Stimulated activated CD4-positive, alpha-beta T cell treated with anti-CD3 and anti-CD28 coated beads, Interleukin-1b, Interleukin-23, amount 100 ng/mL, for 48 hours (primary cell): ENCODE measurements at places on chromosomes 16 and 17.
A peak's percentile ranks its signal among the peaks of the same experiment; 100 is the strongest.

GRCh38 chr17:78133971-78134898 lies 3.7 kb downstream of the TMC8 start:
- peak; percentile 77 for DNase-seq

DNA sequence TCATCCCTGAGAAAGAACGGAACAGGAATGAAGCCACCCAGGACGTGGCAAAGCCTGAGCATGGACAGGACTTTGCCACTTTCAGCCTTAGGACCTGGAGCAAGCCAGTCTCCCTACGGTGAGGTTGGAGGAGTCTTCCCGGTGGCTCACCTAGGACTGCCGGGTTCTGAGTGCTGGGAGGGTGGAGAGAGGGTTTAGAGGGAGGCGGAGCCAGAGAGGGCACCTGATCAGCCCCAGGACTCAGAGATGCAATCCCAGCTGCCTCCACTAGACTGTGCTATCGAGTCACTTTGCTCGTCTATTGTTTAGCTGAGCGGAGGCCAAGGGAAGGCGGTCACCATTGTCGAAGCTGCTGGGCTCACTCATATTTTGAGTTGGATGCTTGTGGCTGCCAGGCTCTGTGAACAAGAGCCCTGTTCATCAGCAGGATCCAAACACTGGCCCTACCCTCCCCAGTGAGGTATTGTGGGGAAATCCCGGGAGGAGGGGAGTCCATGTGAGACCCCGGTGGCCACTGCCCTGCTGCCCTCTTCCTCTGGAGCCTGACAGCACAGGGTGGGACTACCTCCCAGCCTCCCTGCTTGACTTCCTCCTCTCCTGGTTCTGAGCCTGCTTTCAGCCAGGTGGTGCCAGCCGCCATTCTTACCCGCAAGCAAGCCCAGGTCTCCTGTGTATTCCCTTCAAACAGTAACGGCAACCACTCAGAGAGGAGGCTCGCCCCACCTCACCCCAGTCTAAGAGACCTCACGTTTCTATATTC lies 7.0 kb downstream of the KRT14 start:
- DNase-seq: peak; percentile 82

- DNase-seq: no peak
Observed at GRCh38 chr16:83725313-83725712, 82.5 kb upstream of the HSBP1 start.

DNA sequence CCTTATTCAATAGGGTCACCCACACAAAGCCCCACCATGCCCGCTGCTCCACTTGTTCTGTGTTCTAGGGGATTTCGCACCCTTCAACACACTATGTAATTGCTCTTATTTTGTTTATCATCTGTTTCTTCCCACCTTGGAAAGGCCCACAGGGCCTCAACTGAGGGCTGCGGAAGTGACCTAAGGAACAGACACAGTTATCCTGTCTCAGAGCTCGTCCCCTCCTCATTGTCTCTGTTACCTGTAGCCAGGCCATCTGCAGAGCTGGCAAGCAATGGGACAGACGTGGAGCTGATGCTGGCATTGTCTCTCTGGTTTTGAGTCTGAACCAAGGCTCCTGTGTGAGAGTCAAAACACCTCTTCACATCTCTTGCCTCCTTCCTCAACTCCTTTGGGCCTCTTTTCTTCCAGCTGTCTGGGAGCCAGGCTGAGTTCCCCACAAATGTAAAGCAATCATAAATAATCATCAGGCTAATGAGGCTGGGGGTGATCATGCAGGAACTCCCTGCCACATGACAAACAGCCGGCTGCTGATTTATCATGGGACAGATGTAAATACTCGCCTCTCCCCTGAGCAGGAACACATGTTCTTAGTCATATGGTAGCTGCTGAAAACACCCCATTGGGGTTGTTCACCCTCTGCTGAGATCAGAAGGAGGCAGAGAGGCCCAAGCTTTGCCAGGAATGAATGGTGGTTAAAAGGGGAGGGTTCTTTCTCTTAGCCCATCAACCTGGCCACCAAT lies 71.9 kb downstream of the AXIN2 start:
- DNase-seq: no peak

- DNase-seq: no peak
Observed at GRCh38 chr17:7111784-7112509, 2.7 kb downstream of the ASGR2 start.

- DNase-seq: peak; percentile 39
Observed at GRCh38 chr17:1179818-1180742, at the start of gene ABR. ABR (minus strand) TSS chr17:1179981; CDS start chr17:1179727, 254 bp downstream.

DNA sequence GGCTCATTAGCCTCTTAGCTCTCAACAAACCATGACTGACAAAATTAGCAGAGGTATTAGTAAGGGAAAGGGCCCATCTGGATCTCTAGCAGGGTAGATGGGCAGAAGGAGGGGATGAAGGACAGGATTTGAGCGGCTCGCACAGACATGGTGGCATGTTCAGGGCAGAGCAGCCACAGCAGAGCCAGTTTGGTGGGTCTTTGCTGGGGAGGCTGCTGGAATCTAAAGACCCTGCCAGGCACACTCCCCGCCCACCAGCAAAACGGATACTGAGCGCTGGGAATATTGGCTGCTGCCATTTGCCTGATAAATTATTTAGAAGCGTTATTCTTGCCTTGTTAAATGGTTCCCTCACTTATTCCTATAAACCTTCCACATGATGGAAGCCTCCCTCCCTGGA lies 20.7 kb upstream of the NAT9 start:
- DNase-seq: no peak

DNA sequence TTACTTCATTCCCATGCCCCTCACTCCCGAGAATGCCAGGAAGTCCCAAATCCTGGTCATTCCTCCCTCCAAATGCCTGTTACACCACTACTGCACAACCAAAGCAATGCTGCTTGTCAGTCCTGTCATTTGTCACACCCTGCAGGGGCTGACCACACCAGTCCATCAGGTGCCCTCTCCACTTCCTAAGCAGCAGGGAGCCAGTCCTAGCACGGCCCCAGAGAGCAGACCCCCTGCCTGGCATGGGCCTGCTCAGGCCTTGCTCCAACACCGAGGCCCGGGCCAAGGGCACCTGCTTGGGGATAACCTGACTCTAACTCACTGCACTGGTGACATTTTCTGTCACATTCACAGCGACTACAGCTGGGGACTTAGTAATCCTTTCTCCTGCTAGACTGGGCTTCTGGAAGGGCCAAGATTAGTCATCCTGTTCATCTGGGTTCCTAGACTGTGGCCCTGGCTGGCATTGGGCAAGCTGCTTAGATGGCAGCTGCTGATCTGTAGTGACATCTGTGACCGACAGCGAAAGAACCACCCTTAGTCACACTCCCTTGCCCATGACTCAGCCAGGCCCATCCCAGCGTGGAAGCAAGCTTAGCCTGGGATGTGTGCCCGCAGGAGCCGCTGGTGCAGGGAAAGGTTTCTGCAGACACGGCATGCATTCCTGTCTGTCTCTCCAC lies 5.4 kb downstream of the ALYREF start:
- DNase-seq: no peak

GRCh38 chr17:82913304-82914043 lies 73.7 kb upstream of the ZNF750 start:
- DNase-seq: no peak

GRCh38 chr17:77496831-77497577 lies 356.2 kb downstream of the SEC14L1 start:
- no peak for DNase-seq

DNA sequence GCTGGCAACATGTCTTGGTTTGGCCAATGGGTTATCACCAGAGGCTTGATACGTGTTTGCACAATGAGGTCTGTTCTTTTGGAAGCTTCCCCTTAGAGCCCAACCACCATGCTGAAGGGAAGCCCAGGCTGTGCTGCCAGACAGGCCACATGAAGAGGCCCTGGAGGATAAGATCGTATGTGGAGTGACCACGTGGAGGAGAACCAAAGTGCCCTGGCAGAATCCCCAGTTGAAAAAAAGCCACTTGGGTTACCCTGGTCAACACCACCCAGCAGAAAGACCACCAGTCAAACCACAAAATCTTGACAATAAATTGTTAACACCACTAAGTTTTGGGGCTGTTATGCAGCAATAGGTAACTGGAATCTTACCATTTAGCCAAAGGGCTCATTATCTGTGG lies 7.0 kb upstream of the ADAT1 start:
- no peak for DNase-seq
